ENCODE measurements at places on chromosomes 1 and 21. TPM values are rescaled to one million over a fixed set of nuclear protein-coding genes. Genes with fewer than 3 reads are reported as not detected.

The FMO2 gene
- total RNA-seq: 0.47 TPM

The MATN1 gene
- not detected for total RNA-seq

The UBE2J2 gene
- 31.8 TPM for total RNA-seq

The FMO5 gene
- 0.45 TPM for total RNA-seq

The CLCNKA gene
- total RNA-seq: not detected

The CACNA1S gene
- total RNA-seq: not detected

The B3GALT5 gene
- total RNA-seq: not detected
